ENCODE measurements at places on chromosomes 3 and 15.

- DNase-seq: no peak
Measured at GRCh38 chr15:59176653-59177316, 29.9 kb upstream of the LDHAL6B start.

- no peak for DNase-seq
Measured at GRCh38 chr3:98726084-98726483, 37.1 kb upstream of the ST3GAL6 start.

DNA sequence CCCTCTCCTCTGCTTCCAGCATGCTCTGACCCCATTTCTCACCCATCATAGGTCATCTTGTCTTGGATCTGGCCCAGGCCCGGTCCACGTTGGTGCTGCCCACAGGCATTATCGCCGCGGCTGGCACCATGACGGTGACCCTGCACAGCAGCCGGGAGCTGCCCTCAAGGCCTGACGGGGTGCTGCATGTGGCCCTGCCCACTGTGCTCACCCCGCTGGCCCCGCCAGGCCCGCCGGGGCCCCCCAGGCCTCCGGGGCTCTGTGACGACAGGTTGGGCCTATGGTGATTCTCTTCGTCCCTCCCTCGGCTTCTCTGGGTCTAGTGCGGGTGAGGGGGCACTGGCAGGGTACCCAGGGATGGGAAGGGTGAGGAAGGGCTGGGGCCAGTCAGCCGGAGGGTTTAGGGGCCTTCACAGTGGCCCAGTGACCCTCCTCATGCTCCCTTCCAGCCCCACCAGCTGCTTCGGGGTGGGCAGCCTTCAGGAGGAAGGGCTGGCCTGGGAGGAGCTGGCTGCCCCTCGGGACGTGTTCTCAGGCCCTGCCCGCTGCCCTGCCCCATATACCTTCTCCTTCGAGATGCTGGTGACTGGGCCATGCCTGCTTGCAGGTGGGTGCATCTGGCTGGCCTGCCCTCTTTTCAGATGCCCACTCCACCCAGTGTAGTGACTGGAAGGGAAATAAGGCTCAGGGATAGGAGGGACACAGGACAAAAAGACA lies 3.9 kb downstream of the VWA5B2 start:
- no peak for DNase-seq

DNA sequence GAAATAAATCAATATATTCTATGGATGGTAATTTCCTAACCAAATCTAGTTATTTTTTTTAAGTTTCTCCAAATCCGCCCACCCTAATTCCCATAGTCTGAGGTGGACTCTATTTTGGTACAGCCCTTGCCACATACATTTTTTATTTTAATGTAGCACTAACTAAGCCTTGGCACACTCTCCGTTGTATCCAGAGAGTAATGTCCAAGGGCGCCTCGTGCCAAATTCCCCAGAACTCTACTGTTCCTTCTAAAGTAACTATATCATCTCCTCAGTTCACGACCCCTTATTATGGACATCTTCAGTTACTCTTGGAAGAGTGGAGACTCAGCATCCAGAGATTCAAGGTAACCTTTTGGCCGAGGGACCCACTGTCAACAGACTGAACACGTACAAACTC lies 1.3 kb downstream of the VGLL3 start:
- no peak for DNase-seq

DNA sequence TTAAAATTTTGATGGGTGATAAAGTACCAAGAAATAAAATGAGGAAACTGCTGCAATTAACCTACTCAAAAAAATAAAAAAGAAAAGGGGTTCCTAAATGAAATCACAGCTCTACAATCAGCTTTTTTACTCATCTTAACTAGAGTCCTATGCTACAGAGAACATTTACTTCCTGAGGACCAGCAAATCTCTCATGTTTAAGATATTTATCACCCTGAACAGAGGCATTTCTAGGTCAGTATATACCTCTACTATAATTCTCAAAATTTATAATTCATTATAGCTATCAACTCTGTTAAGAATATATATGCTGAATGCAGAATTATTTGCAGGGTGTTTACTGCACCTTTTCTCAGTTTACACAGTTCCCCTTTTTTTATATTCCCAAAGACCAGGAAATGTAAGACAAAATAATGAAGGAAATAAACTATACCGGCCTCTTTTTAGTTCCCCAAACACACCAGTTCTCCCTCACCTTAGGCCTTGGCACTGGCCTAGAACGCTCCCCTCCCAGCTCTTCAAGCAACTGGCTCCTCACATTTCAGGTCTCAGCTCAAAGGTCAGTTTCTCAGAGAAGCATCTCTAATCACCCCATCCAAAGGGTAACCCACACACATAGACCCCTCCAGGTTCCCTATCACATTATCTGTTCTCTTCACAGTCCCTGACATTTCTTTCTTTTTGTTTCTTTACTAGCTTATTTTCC lies 71.1 kb downstream of the LRRFIP2 start:
- DNase-seq: no peak

DNA sequence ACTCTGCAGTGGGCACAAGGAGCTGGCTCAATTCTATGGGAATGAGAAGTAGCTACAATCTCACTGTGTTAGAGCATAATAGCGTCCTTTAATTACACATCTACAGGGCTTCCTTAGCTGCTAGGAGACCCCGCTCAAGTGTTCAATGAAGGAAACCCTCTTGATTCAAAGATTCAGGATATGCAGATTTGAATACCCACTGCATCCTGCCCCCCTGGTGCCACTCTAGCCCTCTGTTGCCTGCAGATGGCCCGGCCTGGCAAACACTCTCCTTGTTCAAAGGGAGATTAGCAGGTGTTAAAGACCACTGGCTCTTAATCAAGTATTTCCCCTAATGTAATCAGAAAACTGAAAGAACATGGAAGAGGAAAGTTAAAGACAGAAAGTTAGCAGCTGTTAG lies 356.6 kb downstream of the VGLL3 start:
- no peak for DNase-seq

DNA sequence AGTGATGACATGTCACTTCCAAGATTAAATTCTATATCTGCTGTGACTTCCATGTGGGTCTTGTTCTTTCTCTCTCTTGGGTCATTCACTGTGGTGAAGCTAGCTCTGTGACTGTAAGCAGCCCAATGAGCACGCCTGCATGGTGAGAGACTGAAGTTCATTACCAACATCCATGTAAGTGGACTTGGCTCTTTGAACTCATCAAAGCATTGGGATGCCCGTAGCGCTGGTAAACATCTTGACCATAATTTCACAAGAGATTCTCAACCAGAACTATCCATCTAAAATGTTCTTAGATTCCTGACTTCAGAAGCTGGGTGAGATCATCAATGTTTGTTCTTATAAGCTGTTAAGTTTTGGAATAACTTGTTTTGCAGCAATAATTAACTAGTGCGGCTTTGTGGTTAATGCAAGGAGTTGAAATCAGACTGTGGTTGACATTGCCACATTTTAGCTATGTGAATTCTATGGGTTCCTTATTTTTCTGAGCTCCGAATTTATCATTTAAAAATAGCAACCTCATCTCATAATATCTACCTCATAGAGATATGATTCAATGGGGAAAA lies 31.6 kb upstream of the LRRC3B start:
- DNase-seq: no peak

- DNase-seq: no peak
Measured at GRCh38 chr3:13613343-13614190, 64.6 kb downstream of the FBLN2 start.

DNA sequence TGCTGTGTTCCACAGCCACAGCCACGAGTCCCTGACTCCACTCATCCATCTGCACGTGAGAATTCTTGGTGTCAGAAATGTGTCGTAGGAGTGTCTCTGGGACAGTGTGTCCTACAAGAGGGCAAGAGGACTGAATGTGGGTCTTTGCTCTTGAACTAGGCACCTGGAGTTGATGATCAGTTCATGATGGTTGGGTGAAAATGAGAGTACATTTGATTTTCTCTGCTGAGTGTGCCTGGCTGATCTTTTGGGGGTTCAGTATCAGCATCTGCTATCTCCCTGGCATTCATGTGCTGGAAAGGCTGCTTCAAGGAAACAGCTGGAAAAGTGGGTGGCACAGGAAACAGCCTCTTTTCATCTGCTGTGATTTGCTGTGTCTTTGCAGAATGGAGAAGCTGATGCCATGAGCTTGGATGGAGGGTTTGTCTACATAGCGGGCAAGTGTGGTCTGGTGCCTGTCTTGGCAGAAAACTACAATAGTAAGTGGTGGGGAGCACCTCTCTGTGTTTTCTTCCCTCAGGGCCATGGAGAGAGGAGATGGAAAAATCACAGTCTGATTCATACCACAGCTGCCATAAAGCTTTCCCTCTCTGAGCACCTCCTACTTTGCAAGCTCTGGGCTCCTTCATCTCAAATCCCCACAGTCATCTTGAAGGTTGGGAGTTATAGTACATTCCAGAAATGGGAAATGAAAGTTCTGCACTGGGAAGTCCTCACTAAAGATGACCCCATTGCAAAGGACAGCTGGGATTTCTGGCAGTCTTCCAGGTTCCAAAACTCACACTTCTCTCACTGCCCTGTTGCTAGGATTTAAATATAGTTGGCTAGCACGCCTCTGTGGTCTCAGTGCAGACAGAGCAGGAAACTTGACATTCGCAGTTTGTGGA lies 17.8 kb downstream of the TF start:
- no peak for DNase-seq

Measured in activated CD4-positive, alpha-beta memory T cell treated with anti-CD3 and anti-CD28 coated beads, Interleukin-2, amount 10 ng/mL, durations not matched to agents 7 days and 5 days (primary cell).